ENCODE measurements at places on chromosomes 3 and 15.

GRCh38 chr15:51390966-51391422 is 49.5 kb downstream of the GLDN start:
- no peak for DNase-seq

- DNase-seq = no peak
Observed at GRCh38 chr15:49154359-49154758, 1.0 kb downstream of the COPS2 start.

DNA sequence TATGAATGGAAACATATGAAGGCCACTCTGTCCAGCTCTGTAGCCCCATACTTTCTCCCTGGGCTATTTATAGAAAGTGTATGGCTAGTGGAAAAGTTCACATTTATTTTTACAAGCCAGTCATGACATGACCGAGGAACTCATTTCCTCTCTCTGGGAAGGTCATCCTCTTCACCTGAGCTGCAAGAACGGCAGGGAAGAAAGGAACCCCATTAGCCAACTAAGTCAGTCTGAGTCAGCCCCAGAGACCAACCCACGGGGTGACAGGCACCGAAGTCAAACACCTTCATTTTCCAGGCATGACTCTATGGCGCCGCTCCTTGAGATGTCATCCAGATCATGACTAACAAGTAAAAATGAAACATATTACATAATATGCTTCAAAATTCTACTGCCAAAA is 4.8 kb downstream of the PAQR9 start:
- no peak for DNase-seq

- no peak for DNase-seq
Observed at GRCh38 chr3:32437896-32438295, 46.2 kb downstream of the CMTM7 start.

- no peak for DNase-seq
Observed at GRCh38 chr3:7194071-7194835, 333.3 kb downstream of the GRM7 start.

- DNase-seq = no peak
Observed at GRCh38 chr15:94229591-94230369, 1.6 kb upstream of the MCTP2 start.

GRCh38 chr15:39850436-39850835 is 67.8 kb upstream of the FSIP1 start:
- no peak for DNase-seq

DNA sequence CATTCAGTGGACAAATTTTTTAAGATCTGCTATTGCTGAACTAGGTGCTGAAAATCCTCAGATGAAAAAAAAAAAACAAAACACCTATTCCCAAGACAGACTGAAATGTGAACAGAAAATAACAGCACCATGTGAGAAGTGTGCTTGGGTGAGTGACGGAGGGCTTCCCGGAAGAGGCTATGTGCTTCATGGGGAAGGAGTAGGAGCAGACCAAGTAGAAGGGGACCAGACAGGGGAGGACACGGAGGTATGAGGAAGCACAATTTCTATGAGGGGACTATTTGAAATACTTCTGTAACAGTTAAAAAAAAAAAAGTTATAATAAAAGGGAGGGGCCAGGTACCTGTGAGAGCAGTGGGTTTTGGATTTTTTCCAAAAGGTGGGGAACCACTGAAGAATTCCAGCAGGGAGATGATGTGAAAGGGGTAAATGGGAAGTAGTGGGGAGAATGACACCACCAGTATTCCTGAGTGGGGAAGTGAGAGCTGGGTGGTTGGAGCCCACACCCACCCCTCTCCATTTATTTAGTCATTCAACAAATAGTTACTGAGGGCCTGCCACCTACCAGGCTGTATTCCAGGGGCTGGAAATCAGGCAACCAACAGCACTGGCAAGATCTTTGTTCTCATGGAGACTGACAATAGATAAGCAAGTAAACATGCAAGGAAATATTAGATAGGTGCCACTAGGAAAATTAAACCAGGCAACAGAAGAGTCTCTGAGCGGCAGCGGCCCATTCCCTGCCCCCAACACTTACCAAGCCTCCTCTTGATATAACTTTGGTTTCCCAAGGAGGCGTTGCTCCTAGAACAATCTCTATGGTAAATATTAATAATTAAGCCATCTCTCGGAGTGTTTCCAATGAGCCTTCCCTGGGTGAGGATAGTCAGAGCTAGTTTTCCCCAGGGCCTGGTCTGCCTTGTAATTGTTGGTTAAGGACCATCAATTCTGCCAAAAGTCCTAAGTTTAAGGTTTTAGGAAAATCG is 3.8 kb upstream of the USP3 start:
- no peak for DNase-seq

DNA sequence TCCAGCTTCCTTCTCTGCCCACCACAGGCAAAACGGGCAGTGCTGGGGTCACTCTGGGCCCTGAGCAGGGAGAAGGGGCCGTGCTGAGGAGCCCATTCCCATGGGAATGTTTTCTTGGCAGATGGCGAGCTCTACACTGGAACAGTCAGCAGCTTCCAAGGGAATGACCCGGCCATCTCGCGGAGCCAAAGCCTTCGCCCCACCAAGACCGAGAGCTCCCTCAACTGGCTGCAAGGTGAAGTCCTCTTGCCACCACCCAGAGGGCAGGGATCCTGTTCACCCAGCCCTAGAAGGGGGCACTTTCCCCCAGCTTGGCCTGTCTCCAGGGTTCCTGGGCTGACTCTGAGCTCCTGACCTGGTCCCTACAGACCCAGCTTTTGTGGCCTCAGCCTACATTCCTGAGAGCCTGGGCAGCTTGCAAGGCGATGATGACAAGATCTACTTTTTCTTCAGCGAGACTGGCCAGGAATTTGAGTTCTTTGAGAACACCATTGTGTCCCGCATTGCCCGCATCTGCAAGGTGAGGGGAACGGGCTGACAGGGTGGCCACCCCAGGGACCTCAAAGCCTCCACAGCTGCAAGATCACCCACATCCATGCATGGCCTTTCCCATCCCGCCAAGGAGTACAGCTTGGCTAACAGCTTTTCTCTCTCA is 12.4 kb downstream of the CIB1 start:
- peak; percentile 89 for DNase-seq

DNA sequence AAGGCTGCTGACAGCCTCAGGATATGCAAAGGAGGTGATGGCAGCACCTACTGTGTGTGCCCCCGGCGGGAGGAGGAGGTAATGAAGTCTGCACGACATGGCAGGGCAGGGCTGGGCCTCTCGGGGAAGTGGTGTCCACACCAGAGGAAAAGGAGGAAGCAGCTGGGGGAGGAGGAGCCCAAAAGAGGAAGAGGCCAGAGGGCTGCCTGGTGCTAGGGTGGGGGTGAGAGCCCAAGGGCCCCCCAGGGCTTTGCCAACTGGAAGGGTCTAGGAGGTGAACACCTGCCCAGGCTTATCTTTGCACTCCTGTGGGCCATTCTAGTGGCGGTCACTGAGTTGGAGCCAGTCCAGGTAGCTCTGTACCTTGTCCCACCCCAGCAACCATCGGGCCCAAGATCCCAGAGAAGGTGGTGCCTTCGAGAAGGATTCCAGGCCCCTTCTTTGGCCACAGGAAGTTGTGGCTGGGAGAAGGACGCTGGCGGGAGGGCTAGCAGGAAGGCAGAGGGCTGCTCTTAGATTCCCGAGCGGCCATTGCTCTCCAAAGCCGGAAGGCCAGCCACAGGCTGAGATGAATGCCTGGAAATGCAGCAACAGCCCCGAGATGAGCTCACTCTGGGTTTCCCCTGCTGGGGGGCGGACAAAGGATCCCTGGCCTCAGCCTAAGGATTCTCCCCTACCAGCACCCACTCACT is 7.0 kb downstream of the GNAI2 start:
- DNase-seq = peak; percentile 85

DNA sequence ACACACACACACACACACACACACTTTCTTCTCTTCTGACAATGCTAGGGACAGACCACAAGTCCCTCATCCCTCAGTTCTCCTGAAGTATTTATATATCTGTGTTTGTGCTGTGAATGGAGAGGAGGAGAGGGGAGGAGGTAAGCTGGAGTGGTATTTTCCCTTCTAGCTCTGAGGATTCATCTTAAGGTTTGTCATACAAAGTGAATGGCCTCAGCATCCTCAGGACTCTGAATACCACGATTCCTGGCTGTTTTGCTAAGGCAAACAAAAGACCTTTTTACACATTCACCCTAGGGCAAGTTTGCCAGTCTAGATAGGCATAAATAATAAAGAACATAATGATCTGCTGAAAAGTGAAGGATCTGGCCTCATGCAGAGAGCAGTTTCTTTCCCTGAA is 65.7 kb upstream of the CHMP2B start:
- DNase-seq = no peak

DNA sequence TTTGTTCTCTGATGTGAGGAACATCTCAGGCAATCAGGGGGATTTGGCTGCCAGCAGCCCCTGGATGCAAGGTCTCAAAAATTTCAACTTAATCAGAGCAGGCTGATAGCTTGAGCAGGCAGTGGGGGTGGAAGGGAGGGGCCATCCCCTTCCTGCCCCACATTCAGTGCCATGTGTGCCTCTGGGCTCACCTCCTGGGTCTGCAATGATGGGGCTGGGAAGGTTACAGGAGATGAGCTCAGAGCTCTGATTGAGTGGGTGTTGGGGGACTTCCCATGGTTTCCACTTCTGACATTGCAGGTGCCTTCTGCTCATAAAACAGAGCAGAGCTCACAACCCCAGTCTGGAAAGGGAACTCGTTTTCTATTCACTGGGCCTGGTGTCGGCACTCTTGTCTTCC is 37.0 kb downstream of the PARP16 start:
- no peak for DNase-seq

- DNase-seq = peak; percentile 89
Observed at GRCh38 chr15:67125589-67126502, 60.4 kb downstream of the SMAD3 start.

DNA sequence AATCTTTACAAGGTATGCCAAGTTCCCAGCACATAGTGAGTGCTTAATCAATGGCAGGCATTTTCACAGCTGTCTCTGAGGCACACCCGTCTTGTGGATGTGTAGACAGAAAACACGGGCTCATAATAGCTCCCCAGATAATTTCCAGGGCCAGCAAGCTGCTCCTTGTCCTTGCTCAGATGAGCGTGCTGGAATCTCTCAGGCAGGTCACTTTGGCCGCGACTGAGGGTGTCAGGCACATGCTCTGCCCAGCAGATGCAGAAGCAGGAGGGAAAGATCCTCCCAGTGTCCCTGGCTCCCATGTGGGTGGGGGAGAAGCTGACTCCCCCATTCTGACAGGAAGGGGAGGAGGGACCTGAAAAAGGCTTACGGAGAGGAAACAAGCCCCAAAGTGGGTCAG is 35.6 kb upstream of the SLC6A1 start:
- no peak for DNase-seq

DNA sequence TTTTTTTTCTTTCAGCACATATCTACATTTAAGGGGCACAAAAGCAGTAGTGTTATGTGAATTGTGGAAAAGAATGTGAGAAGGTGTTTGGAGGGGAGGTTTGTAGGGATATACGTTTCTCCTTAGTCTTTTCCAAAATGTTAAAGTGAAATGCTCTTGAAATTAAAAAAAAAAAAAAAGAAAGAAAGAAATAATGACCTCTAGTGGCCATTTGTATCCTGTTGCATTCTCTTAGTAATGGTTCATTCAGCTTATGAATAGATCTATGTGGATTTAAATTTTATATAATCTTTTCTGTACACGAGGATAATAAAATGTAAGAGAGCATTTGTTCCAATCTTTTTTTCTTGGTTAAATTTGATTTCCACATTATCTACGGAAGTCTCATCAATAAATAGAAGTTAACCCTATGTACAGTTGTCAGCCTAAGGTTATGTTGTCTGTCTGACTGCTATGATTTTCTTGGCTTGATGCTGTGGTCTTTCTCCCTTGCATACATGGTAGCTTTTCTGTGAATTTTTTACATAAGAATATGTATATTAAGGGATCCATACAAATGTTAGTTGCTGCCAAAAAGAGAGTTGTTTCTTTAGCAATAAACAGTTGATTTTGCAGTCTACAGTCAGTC is 1.7 kb downstream of the P2RY13 start:
- no peak for DNase-seq

GRCh38 chr15:80436511-80437307 is 32.5 kb downstream of the ARNT2 start:
- DNase-seq = no peak

DNA sequence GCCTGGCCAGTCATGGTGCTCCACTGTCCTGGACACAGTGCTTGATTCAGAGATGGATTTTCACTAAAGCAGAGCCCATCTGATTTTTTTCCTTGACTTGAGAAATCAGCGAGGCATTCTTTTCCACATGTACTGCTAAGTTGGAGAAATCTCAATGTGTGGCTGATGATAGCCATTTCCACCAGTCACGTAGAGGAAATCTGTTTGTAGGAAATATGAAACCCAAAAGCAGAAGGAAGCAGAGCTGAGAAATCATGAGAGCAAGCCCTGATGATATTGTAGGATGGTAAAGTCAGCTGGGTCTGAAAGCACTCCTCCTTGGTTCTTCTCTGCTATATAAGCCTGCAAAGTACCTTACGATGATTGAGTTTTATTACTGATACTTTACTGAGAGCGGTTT is 1233.4 kb downstream of the ROBO2 start:
- DNase-seq = no peak

DNA sequence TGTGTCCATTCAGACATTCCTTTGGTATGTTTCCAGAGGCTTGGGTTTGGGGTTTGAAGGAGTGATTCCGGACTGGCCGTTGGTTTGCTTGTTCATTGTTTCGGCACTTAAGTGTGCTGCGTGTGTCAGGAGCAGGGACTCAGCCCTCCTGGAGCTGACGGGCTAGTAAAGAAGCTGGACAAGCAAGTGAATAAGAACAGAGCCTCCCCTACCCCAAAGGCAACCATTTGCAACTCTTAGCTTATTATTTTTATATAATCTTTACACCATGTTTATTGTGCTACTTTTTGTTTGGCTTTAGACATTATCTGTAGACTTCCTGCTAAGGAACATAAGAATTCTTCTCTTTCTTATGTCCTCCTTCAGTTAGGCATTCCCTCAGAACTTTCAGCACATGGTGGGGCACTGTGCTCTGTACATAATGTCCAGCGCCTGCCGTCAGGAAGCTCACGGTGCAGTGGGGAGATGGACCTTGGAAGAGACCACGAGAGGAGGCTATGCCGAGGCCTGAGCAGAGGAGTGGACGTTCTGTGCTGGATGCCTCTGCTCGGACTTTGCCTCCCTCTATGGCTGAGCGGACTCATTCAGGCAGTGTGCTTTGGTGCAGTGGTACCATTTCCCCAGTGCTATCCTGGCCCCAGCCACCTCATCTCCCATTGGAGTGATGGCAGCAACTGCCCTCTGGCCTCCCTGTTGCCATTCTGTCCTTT is 65.4 kb downstream of the EEFSEC start:
- DNase-seq = no peak

GRCh38 chr3:72003936-72004335 is 219.0 kb upstream of the PROK2 start:
- no peak for DNase-seq
